Fibroblast of skin of back (primary cell): ENCODE measurements at places on chromosomes 5 and 9.

DNA sequence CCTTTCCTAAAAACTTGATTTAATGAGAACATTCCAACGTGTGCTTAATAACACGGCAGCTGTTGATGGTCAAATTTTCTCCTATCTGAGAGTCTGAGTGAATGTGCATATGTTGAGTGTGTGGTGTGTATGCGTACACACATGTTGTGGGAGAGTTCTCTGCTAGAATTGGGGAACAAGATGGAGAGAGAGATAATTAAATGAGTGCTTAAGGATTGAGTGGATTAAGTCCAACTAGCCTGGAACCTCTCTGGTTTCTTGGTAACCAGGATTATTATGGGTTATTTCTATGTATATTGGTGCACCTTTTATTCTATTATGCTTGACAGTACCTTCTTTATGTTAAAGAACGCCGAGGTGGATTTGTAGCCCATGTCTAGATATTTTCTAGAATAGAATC is 36.4 kb upstream of the TNFAIP8 start:
- DNase-seq, result no peak

GRCh38 chr5:56200971-56201666 is 32.0 kb downstream of the ANKRD55 start:
- peak; percentile 69 for DNase-seq

- no peak for DNase-seq
These were observed 2.5 kb downstream of the ASS1 start for GRCh38 chr9:130447193-130447816.

DNA sequence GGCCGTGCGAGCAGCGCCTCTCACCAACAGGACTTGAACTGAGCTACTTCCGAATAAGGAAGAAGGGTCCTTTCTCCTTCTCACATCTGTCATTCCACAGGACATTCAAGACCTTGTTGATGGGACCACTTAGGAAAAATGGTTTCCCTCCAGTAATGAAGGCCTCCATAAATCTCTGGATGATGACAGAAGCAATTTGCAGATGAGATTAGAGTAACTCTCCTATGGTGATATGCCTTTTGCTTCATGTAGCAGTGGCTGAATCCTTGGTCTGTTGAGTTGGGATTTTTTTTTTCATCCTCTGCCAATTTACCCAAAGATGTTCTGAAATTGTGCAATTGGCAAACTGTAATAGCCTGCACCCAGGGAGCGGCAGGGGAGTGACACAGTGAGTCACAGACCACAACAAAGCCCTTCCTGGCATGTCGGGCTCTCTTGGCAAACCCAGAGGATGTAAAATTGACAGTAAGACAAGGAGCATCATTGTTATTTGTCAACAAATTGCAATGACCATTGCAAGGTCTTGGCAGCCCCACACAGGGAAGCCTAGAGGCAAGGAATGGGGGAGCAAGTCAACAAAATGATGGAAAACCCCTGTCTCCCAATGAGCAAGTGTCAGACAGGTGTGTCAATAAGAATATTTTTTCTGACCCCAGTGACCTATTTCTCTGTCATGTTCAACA is 275.9 kb downstream of the ACTL7B start:
- peak; percentile 16 for DNase-seq

DNA sequence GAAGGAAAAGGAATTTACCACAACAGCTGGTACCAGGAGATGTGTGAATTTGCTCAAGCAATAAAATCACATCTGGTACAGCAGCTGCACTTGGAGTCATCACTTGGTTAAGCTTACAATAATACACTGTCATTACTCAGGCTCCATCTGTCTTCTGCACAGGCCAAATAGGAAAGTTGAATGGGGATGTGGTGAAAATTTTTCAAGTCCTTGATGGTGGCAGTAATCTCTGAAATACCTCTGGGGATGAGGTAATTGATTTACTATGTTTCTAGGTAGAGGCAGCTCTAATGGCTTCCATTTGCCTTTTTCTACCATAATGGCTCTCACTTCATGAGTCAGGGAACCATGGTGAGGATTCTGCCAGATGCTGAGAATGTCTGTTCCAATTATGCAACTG is 206.8 kb upstream of the ATP10B start:
- no peak for DNase-seq

DNA sequence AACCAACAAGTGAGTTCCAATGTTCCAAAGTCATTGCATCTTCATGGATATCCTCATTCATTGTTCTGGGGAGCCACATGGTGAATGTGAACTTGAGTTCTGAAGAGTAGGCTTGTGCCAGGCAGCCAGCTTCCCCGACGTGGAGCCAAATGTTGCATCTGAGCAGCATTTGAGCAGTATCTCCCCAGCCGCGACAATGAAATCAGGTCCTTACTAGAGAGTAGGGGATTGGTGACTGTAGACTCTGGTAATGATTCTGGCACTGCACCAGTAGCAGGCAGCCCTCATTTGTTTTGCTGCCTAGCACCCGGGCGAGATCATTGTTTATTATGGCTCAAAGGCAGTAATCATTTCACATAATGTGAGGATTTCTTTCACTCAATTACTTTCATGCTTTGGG is 451.4 kb upstream of the C9orf72 start:
- DNase-seq, result no peak

DNA sequence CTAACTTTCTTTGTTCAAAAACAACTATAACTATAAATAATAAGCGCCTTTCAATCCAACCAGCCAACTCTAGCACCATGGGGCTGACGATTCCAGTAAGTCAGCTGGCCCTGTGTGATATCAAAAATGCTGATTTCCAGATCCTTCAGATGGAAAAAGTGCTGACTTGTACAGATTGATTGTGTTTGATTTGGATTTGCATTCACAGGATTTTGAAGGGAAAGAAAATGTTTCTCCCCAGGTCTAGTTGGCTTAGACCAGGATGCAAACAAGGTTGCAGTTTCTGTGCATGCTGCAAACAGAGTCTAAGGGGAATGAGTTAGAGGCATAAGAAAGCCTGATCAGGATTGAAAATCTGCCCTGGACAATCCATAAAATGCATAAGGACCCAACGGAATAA is 68.9 kb downstream of the SLC1A3 start:
- DNase-seq, result no peak

- DNase-seq, result no peak
These were observed 87.6 kb downstream of the PHF2 start for GRCh38 chr9:93663877-93664548.

DNA sequence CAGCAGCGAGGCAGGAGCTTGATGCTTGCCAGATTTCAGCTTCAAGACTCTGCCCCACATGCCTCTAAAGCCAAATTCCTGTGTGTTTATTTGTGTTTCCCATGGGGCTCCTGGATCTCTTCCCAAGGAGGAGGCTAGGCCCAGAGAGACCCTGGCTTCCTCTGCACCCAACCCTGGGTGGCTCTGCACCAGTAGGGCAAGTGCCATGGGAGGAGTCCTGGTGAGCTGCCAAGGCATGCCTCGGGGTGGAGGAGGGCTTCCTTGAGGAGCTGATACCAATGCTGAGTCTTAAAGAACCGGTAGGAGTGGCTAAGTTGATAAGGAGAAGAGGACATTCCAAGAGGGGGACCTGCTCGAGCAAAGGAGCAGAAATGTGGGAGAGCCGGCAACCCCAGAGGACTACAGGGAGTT is 6.8 kb upstream of the TIFAB start:
- DNase-seq, result peak; percentile 34

GRCh38 chr5:134100283-134101091 is 14.0 kb upstream of the TCF7 start:
- DNase-seq, result peak; percentile 60

- peak; percentile 24 for DNase-seq
These were observed 1703.8 kb downstream of the MAT2B start for GRCh38 chr5:165209101-165209727.

DNA sequence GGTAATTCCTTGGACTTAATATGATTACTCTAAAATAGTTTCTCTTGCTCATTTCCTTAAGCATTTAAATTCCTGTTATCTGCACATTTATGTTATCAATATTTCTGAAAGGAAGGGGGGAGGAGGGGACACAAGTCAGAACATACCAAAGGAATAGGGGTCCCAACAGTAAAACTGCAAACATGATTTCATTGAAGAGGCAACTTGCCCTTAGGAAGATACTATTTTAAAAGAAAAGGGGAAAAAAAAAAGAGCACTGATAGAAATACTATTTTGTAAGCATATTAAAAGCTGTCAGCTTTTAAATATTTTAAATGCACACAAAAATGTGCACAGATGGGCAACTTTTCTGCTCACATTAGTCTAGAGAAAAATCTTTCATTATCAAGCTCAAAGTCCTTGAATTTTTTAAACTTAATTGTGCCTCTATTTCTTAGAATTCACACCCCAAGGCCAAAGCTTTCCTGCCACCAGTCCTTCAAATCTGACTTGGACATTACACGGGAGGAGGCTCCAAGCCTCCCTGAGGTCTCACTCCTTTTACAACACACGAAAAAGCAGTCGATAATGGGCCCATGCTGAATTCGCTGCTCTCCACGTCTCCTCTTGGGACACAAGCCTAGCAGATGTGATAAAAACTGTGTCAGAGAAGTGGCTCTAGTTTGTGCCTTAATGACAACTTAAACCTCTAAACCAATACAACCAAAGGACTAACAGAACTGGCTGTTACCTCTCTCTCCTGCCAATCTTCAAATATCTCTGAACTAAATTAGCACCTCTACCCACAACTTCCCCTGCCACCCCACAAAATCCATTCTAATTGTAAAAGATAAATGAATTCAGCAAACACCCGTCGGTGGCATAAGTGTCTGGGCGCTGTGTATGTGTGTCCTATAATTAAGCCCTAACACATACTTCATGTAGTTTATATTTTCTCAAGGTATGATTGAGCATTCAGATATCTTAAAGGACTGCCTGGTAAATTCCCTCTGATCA is 154.3 kb downstream of the DENND1A start:
- no peak for DNase-seq

DNA sequence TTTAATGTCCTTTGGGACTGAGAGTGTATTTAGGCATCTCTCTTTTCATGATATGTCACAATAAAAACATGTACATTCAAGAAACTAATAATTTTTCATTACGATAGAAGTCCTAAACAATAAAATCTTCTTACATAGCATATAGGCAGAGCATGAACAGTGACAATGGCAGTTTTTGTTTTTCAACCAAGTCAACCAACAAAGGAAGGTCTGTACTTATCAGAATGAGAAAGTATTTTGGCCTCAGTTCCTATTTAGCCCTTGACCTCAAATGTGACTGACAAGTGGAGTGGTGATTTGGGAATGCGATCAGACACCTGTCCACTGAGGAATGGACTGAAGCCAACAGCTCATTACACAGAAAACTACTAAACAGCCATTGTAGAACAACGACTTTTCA is 219.5 kb downstream of the TMEM161B start:
- no peak for DNase-seq

DNA sequence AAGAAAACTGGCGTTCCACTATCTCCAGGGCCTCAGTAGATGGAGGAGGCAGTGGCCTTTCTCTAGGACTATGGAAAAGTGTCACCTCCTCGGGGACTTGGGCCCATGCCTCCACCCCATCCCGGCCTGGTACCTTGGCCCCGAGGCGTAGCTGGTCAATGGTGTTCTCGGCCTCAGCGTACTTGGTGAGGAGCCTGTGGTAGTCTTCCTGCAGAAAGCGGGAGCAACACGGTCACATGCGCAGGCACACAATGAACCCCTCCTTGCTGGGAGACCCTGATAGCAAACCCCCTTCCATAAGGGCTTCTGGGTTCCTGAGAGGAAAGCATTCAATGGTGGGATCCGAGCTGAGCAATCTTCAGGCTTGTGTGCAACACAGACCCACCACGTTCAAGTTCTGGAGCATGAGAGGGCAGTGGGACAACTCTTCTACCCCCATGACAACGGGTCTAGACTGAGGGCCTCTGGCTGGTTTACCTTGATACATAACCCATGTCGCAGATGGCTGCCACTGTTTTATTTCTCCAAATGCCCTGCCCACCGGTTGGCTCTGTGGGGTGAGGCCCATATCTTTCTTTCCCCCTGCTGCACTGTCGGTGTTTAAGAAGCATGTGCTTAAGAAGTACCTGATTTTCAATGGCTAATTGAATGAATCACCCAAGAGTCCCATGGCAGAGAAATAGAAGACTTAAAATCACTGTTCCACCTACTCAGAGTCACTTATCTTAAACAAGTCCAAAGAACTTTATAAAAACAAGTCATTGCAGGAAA is 13.6 kb downstream of the AKNA start:
- no peak for DNase-seq

DNA sequence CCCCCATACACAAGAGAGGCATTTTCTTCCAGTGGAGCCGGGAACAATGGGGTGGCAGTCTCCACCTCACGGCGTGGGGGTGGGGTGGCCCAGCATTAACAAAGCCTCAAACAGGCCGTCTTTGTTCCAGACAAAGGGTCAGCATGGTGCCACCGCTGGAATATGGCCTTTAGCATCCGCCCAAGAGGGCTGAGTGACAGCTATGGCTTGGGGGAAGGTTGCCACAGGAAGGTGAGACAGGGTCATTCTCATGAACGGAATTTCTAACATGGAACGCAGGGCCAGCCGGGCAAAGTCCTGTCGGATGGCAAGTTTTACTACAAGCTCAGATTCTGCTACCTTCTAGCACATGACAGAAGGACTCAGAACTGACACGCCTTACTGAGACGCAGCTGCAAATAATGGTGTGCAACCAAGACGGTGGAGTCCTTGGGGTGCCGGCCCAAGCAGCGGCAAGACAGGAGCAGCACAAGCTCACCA is 64.0 kb downstream of the OTULIN start:
- DNase-seq, result no peak

GRCh38 chr9:126071076-126071750 is 255.4 kb upstream of the MVB12B start:
- DNase-seq, result no peak

DNA sequence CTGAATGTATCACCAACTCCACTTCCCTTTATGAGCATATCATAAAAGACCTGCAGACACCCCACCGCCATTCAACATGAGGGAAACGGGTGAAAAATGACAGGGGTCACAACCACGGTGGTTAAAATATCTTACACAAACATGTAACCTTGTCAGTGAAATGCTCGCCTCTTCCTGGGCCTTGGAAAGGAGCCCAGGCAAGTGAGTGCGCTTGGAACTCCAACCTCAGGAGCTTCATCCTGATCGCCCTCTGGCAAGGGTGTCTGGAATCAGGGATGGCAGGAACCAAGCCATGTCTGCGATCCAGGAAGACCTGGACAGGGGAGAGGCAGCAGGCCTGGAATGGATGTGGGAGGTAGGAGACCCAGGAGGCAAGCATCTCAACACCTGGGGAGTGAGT is 282.7 kb downstream of the GAS1 start:
- no peak for DNase-seq

- DNase-seq, result no peak
These were observed 87.6 kb downstream of the NR3C1 start for GRCh38 chr5:143315929-143316328.

DNA sequence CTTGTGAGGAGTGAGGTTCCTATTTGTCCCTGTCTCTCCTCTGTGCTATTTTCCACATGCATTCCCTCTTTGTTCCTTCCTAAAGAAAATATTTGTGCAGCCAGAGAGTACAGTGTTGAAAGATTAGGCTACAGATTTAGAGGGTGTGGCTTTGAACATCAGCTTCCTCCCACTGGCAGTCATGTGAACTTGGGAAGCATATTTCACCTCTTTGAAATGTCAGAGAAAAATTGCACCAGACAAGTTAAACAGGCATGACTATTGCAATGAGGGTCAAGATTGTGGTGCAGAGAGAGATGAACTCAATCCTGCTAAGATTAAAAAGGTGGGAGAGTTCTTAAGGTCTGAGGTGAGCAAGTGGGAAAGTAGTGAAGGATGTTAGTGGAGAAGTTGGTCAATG is 641.0 kb downstream of the DNAH5 start:
- no peak for DNase-seq

- no peak for DNase-seq
These were observed 419.5 kb upstream of the CTNND2 start for GRCh38 chr5:12323637-12324229.
